Renal pelvis (tissue), 12 donors: ENCODE measurements at places on chromosomes 11 and 22. TPM values are rescaled to one million over a fixed set of nuclear protein-coding genes. Genes with fewer than 3 reads are reported as not detected.

The MUC5AC gene
- not detected for polyA plus RNA-seq

The GLYATL1 gene
- 161 TPM for polyA plus RNA-seq

DNA sequence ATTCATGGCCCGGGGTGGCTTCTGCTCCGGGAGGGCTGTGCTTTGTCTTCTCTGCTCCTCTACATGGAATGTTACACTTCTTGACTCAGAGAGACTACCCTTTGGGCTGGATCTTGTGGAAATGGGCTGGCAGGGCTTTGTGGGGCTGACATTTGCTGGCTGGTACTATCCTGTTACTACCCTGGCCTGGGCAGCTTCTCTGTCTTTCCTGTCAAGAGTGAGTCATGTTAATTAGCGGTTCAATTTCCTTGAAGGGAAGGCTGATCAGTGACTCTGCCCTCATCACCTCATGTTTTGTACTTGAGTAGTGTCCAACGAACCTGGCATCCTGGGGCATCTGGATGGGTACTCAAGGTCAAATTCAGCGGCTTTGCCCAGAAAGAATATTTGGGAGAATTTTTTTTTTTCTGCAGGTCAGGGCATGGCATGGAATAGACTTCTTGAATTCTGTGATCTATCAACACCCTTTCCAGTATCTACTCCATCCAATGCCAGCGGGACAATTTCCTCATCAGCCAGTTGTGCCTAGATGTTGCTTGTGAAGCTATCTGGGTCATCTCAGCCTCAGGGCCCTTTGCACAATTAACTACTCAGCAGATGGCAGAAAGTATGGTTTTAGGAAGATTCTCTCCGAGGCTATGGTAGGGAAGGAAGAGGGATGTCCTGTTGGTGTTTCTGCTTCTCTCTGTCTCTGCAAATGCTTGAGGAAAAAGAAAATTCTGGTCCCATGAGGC is 140.5 kb upstream of the PLET1 start:
- no peak for DNase-seq

DNA sequence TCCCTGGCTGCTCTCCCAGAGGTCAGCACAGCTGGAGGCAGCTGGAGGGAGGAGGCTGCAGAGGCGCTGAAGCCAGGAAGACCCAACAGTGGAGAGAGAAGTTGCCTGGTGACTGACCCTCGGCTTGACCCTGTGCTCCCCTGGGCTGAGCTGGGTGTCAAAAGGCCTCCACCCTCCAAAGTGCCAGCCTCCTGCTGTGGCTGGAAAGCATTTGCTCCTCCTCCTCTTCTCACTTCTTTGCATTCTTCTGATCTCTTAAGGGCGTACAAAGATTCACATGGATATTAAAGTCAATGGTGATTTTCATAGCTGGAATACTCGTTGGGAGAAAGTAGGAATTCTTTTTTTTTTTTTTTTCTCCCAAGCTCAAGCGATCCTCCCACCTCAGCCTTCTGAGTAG is 91.7 kb downstream of the MED15 start:
- no peak for DNase-seq

DNA sequence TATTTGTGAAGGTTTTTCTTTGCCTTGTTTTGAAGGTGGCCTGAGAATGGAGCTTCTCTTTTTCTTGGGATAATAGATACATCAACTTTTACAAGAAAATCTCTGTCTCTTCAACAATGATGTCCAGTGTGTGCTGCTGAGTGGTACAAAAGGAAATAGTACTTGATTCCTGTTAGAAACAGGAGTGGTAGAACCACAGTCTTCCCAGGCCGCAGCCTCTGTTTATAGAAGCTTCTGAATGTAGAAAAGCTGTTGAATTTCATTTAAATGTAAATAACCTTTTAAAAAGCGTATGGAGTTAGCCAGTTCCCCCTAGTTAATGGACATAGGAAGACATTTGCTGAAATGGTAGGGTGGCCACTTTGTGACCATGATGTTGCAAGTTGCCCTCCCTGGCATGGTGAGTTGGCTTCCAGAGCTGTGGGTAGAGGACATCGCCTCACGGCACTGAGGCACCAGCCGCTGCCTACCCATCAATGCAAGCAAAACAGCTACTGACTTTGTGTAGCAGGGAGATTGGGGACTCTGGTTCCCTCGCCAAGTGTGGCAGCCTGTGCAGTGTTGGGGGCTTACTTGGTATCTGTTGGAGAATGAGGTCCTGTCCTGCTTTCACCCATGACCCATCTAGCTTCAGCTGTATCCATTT is 31.6 kb downstream of the C11orf91 start:
- DNase-seq, result no peak
